HFFc6 (cell line): ENCODE measurements at places on chromosomes 7 and 10.

DNA sequence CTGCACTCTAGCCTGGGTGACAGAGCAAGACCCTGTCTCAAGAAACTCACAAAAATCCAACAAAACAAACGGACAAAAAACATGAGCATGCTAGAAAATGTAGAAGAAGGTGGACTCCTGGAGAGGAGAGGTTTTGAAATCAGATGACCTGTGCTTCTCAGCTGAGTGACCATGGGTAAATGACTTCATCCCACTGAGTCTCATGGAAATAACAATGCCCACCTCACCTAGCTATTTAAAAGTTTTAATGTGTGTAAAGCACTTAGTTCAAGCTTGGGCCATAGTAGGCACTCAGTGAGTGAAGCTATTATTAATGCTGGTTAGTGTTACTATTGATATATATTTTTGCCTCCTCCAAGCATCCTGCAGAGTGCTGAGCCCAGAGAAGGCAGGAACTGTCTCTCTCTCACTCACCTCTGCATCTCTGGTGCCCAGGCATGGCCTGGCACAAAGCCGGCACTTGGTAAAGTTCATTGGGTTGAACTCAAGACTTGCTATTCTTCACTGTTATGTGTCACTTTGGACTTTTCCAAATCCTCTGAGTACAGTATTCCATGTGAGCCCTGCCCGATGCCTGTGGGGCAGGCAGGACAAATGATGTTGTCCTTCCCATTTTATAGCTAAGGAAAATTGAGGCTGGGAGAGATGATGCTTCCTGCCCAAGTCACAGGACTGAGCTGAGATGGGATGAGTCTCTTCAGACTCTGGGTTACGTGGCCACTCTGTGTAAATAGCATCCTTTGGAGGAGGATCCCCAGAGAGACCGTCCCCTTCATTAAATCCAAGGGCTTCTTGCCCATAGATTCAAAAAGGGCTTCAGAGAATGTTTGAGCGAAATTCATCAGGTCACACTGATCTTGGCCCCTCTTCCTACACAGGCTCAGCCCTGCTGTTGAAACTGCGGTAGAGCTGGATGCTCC lies 81.4 kb upstream of the EMX2 start:
- peak; percentile 92 for DNase-seq

GRCh38 chr7:147197006-147197405 lies 1080.4 kb downstream of the CNTNAP2 start:
- DNase-seq, result no peak

GRCh38 chr10:76252733-76253132 lies 821.3 kb downstream of the LRMDA start:
- DNase-seq, result no peak

GRCh38 chr10:77685432-77685831 lies 47.8 kb upstream of the KCNMA1 start:
- no peak for DNase-seq

DNA sequence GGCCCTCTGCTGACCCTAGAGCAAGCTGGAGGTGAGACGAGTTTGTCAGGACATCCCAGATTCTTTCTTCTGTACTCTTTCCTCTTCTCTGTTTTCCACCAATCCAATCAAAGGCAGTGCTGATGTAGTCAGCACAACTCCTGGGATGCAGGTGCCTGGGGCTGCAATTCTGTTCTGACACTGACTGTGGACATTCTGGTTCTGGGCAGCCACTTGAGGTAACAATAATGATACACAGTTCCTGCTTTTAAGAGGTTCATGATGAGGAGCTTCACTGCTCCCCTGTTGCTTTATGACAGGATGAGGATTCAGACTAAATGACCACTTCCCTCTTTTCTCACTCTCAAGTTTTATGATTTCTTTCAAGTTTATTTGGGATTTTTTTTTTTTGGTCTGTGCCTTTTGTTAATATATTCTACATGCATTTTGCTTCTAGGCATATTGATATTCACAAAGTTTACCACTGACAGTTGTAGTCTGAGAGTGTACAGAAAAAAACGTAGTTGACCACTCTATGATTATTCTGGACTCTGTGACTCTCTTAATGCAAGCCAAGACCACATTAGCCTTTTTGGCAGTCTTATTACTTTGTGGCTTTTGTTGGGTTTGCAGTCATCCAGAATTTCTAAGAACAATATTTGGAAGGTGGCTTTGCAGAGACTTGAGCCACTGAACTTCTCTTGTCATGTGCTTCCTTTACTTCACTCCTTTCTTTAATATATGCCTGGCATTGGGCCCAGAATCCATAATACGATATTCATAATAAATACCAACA lies 247.6 kb downstream of the AUTS2 start:
- no peak for DNase-seq

GRCh38 chr7:64747802-64748201 lies 46.4 kb upstream of the ZNF138 start:
- DNase-seq, result no peak

DNA sequence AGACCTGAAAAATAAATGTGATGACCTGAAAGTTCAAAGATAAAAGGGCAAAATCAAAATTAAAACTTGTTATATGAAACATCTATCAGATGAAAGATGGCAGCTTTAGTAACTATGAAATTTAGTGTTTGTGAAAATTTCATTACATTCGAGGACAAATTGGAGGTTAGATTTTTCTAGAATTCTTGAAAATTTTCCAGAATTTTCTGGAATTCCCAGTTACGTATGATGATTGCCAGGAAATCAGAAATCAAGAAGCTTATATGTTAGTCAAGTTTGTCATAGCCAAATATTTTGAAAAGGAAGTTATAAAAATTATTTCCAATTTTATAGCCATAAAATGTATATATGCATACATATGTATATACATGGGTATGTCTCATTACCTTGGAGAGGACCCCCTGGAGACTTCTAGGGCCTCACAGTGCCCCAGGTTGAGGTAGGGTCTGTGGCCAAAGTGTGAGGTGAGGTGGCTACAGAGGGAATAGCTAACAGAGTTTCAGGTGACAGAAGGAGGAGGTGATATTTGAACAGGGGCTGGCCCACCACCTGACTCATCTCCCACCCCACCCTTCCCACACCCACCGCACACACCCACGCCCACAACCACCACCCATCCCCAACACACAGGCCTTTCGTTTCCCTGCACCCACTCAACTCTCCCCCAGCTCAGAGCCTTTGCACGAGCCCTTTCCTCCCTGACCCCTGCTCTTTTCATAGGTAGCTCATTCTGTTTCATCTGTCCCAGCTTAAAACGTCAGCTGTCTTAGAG lies 21.5 kb downstream of the C10orf105 start:
- DNase-seq, result no peak

DNA sequence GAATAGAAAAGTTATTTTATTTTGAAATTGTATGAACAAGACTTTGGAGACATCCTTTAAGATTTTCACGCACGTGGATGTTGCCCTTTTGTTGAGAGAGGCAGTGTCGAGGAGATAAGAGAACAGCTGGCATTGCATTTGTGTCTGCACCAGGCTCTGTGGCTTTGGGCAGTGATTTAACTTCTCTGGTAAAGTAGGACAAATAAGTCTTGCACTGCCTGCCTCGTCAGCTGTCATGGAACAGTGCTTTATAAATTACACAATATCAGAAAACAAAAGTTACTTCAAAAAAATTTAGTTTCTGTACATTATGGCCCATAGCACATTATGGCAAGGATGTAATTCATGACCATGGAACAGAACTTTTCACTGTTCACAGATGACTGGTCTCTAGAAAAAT lies 20.1 kb downstream of the SNX10 start:
- DNase-seq, result no peak

- no peak for DNase-seq
These were observed 557 bp downstream of the BAG3 start for GRCh38 chr10:119651514-119652360.

DNA sequence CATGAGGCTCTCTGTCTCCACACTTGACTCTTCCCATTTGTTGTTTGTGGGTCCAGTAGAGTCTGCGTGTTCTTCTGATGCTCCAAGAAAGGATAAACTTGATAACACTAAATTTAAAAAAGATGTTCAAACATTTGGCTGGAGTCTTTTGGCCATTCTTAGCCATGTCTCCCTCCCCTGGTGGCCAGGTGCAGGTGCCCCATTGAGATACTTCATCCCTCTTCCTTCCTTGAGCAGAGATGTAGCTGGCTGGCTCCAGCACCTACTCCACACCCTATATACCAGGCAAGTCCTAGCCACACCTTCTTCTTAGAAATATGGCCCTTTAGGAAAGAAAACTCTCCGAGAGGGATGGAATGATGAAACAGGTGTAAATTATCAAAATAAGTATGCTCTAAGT lies 103.2 kb upstream of the GJD4 start:
- no peak for DNase-seq

- no peak for DNase-seq
These were observed 37.3 kb upstream of the SAMD9L start for GRCh38 chr7:93185303-93186027.

DNA sequence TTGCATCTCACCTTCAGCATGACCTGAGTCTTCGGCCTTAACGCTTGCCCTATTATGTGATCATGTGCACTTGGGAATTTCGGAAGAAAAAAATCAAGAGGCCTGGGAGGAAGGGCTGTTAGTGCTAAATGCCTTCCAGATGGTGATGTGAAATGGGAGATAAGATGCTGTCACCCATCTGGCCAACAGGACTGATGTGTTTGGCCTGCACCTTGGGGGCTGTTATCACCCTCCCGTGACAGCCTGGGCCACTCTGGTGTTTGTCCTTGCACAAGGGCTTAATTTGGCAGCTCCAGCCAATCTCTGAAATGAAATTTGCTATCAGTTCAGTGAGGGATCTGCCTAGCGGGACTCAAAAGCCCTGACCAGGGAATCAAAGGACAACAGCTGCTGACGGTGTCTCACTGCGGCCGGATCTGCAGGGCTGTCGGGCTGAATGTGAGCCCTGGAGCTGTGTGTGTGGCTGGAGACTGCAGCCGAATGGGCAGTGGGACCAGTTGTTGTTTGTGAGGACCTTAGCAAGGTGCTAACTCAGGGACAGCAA lies 131.4 kb upstream of the BTBD16 start:
- no peak for DNase-seq

GRCh38 chr7:101378751-101379174 lies 16.1 kb downstream of the COL26A1 start:
- DNase-seq, result no peak

DNA sequence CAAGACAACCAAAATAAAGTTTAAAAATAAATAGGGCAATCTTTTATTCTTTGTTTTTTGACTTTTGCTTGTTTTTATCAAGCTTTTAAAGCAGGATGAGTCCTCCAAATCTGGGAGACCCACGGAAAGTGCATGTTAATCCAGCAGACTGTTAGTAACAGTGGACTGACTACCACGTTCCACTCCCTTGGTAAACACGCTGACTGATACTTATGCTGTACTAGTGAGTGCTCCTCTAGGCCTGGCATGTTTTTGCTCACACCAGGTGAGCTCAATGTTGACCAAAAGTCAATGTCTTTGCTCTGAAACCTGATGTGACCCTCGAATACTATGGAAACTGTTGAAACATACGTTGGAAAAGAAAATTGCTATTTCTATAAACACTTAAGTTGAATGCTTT lies 88.4 kb downstream of the KIAA1549 start:
- DNase-seq, result no peak

GRCh38 chr7:99631295-99632109 lies 14.8 kb downstream of the ZSCAN25 start:
- no peak for DNase-seq

GRCh38 chr7:109873296-109873695 lies 1217.6 kb upstream of the LRRN3 start:
- no peak for DNase-seq

DNA sequence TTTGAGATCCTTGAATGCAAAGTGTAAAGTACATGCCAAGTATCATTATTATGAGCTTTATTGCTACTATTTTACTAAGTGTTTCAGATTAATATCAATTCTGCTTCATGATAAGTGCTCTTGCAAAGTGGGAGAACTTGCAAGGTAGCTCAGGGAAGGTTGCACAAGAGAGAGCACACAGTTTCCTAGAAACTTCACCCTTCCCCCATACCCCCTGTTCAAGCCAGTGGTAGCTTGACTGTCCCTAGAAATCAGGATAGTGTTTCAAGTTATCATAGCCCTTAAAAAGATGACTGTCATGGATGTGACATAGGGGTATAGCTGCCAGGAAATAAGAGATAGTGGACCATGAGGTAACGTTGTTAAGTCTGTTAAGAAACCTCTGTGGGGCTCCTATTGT lies 251.5 kb downstream of the TRIL start:
- no peak for DNase-seq

- no peak for DNase-seq
These were observed 66.4 kb downstream of the MET start for GRCh38 chr7:116738378-116738777.

DNA sequence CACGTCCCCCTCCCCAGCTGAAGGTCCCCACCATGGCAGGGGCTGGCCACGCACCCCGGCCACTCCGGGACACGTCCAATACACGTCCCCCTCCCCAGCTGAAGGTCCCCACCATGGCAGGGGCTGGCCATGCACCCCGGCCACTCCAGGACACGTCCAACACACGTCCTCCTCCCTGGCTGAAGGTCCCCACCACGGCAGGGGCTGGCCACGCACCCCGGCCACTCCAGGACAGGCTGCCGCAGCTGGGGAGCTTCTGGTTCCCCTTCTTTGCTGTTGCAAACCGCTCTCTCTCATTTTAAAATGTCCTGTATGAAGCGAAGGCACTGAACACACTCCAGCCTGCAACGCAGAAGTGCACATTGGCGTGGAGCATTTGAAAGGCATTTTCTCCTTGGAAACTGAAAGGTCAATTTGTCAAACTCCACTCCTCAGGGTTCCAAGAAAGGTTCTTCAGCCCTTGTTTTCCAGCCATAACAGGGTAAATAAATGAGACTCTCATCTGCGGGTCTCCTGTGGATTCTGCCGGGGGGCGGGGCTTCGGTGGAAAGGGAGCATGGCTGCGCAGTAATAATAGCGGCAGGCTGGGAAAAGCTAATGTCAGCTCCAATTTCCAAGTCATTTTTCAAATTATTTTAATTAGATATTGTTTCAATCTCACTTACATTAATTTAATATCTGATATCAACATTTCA lies 580.3 kb downstream of the DNAJB6 start:
- no peak for DNase-seq

DNA sequence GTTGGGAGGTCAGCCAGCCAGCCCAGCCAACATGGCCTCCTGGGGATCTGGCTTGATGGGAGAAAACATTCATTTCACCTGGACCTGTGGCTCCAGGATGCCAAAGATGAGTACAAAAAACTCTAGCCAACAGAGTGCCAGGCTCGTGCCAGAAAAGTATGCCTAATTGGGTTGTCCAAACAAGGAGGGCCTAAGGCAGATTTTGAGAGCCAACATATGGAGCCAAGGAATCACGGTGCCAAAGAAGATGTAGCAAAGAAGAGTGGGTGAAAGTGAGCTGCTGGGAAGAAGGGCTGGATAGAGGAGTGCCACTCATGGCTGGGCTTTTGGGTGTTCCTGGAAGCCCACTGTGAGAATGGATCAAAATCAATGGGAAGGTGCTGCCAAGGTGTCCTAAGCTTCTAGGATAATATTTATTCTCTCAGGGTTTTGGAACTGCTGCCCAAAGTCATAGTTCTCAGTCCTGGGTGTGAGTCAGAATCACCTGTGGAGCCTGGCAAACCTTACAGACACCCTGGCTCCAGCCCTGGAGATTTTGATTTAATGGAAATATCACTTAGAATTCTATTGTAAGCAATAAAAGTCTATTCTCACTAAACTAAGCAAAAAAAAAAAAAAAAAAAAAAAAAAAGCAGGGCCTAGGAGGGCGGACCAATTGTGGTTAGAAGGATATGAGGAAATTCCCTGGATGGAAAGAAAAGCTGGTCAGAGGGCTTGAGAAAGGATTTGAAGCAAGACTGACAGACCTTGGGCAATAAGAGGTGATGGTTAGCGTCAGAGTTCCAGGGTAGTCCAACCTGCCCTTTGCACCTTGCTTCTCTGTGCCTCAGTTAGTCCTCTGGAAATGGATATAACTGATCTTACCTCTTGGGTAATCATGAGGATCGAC lies 182.2 kb upstream of the PRR15 start:
- no peak for DNase-seq
